ENCODE measurements at places on chromosomes 4 and X.

- no peaks in the 10 kb centered on the region for H3K36me3 ChIP-seq
- no peak overlapping the region for H3K4me3 ChIP-seq
- H3K27me3 ChIP-seq, result peaks cover 7% of the 10 kb centered on the region
- peak overlapping the region; percentile 35 for H3K27ac ChIP-seq
- DNase-seq, result no peak
- peaks cover 12% of the 10 kb centered on the region for H3K4me1 ChIP-seq
These were observed 50.4 kb upstream of the PTPN13 start for GRCh38 chr4:86543560-86544309.

- no peak overlapping the region for H3K27ac ChIP-seq
- no peaks in the 10 kb centered on the region for H3K36me3 ChIP-seq
- no peaks in the 10 kb centered on the region for H3K27me3 ChIP-seq
- H3K4me3 ChIP-seq, result no peak overlapping the region
- DNase-seq, result no peak
- no peaks in the 10 kb centered on the region for H3K4me1 ChIP-seq
These were observed 18.1 kb downstream of the TMEM175 start for GRCh38 chr4:950136-951020.

DNA sequence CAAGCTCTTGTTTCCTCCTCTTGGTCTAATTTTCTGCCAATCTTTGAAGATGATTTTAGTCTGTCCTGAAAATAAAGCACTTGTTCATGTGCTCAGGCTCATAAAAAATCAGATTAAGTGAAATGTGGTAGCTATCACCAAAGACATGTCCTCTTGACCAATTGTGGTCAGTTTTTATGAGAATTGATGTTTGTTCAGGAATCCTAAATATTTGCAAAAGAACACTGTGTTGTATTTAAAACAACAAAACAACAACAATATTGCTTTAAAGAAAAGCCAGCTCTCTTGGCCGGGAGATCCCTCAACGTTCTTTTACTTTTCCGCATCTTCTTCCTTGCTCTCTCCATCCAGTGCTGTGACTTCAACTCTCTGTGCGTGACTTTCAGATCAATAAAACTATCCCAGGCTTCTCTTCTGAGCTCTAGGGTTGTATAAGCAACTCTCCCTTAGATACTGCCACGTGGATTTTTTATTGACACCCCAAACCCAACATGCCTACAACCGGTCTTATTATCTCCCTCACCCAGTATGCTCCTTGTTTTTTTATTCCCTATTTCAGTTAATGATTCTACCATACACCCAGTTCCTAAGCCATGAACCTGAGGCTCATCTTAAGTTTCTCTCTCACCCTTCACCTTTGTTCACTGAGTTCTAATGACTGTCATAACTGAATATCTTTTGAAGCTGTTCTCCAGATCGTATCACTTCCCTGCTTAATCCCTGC is 309.9 kb downstream of the ARHGAP10 start:
- no peak for DNase-seq
- H3K4me1 ChIP-seq, result peaks cover 26% of the 10 kb centered on the region
- H3K27ac ChIP-seq, result no peak overlapping the region
- no peaks in the 10 kb centered on the region for H3K36me3 ChIP-seq
- no peaks in the 10 kb centered on the region for H3K27me3 ChIP-seq
- no peak overlapping the region for H3K4me3 ChIP-seq

- no peak overlapping the region for H3K4me3 ChIP-seq
- no peaks in the 10 kb centered on the region for H3K27me3 ChIP-seq
- DNase-seq, result no peak
- H3K4me1 ChIP-seq, result peaks cover 22% of the 10 kb centered on the region
- peaks cover 6% of the 10 kb centered on the region for H3K36me3 ChIP-seq
These were observed 176.5 kb downstream of the AR start for GRCh38 chrX:67720344-67720743.

GRCh38 chrX:134933248-134933647 is 57.5 kb upstream of the SMIM10 start:
- H3K27ac ChIP-seq, result peak overlapping the region; percentile 75
- no peaks in the 10 kb centered on the region for H3K36me3 ChIP-seq
- H3K27me3 ChIP-seq, result no peaks in the 10 kb centered on the region
- DNase-seq, result peak; percentile 18
- H3K4me3 ChIP-seq, result no peak overlapping the region

GRCh38 chrX:14028473-14028872 is 1.2 kb downstream of the GEMIN8 start:
- no peaks in the 10 kb centered on the region for H3K27me3 ChIP-seq
- peak overlapping the region; percentile 97 for H3K4me3 ChIP-seq
- no peaks in the 10 kb centered on the region for H3K36me3 ChIP-seq
- peaks cover 20% of the 10 kb centered on the region for H3K4me1 ChIP-seq
- no peak overlapping the region for H3K27ac ChIP-seq
- no peak for DNase-seq

DNA sequence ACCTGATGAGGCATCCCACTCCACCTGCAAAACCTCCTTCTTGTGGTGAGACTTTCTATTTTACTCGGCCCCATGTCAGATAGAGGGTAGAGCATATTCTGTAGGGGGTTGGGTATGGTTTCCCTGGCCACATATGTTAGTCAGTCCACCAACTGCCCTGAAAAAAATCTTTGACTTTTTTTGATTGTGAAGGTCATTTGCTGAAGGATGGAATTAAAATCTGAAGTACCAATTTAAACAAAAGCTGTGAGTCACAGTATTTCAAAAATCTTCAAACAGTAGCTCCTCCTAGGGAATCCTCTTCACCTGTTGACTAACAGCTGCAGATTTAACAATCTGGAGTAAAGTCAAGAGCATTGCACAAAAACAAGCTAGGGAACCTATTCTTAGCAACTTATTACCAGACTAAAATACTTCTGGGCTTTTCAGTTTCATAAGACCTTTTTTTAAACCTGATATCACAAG is 8.0 kb upstream of the CCDC110 start:
- H3K36me3 ChIP-seq, result no peaks in the 10 kb centered on the region
- no peak overlapping the region for H3K4me3 ChIP-seq
- no peaks in the 10 kb centered on the region for H3K4me1 ChIP-seq
- no peak overlapping the region for H3K27ac ChIP-seq
- no peaks in the 10 kb centered on the region for H3K27me3 ChIP-seq
- no peak for DNase-seq

DNA sequence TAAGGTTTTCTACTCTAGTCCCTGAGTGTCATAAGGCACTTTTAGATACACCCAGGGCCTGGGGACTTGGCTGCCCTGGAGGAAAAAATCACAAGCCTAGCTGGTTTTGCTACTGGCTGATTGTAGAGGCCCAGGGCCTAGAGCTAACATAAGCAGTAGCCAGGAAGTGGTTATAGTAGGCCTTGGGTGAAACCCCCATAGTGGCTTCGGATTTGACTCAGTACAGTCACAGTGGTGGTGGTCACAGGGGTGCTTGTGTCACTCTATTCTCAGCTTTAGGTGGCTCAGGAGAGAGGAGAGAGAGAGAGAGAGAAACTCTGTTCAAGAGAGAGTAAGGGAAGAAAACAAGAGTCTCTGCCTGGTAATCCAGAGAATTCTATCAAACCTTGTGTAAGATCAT is 194.5 kb upstream of the EDA2R start:
- no peaks in the 10 kb centered on the region for H3K4me1 ChIP-seq
- H3K27me3 ChIP-seq, result no peaks in the 10 kb centered on the region
- H3K27ac ChIP-seq, result no peak overlapping the region
- DNase-seq, result no peak
- H3K4me3 ChIP-seq, result no peak overlapping the region

- H3K4me3 ChIP-seq, result no peak overlapping the region
- no peak overlapping the region for H3K27ac ChIP-seq
- DNase-seq, result no peak
- no peaks in the 10 kb centered on the region for H3K4me1 ChIP-seq
- H3K36me3 ChIP-seq, result no peaks in the 10 kb centered on the region
These were observed 46.6 kb upstream of the TMEM184C start for GRCh38 chr4:147570616-147571015.

GRCh38 chrX:47483306-47484268 is 565 bp upstream of the ZNF41 start:
- peak overlapping the region; percentile 95 for H3K27ac ChIP-seq
- H3K27me3 ChIP-seq, result no peaks in the 10 kb centered on the region
- H3K4me1 ChIP-seq, result peaks cover 20% of the 10 kb centered on the region
- DNase-seq, result peak; percentile 56

DNA sequence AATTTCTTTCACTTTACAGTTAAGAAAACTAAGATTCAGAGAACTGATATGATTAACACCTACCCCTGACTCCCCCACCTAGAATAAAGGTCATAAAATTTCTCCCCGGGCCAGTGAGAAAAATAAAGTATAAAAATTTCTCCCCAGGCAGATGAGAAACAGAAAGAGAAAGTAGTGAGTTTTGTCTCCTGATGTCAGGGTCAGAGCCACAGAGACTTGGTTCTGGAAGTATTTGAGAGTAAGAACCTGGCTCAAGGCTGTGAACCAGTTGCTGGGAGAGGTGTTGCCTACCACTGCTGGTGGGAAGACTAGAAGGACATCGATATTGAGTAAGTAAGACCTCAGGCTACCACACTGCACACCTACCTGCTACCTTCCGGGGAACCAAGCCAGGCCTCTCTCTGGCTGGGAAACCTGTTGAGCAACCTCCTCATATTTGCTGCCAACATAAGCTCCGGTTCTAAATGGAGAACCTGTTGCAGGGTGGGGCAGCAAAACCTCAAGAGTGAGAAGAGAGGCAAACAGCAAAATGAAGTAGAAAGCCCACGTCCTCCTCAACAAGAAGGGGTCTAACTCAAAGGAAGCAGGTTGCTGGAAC is 104.2 kb upstream of the PUDP start:
- H3K27me3 ChIP-seq, result no peaks in the 10 kb centered on the region
- no peak for DNase-seq
- no peak overlapping the region for H3K27ac ChIP-seq
- no peaks in the 10 kb centered on the region for H3K36me3 ChIP-seq
- H3K4me1 ChIP-seq, result no peaks in the 10 kb centered on the region
- H3K4me3 ChIP-seq, result no peak overlapping the region

DNA sequence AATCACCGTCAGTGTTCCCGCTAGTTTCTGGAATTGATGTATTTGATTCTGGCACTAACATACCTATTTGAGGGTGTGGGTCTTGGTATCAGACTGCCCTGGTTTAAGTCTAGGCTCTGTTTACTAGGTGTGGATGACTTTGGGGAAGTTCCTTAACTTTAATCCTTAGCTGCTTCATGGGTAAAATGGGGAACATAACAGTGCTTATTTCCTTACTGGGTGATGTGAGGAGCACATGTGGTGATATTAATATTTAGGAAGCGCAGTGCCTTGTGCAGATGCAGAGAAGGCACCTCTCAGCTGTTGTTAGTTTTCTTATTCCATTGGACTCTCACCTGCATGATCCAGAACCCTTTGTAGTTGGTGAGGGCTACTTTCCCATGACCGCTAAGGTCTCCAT is 17.1 kb downstream of the RNF4 start:
- H3K27ac ChIP-seq, result peak overlapping the region; percentile 79
- H3K4me1 ChIP-seq, result peaks cover 92% of the 10 kb centered on the region
- no peaks in the 10 kb centered on the region for H3K27me3 ChIP-seq

- DNase-seq, result no peak
- H3K4me1 ChIP-seq, result no peaks in the 10 kb centered on the region
- H3K4me3 ChIP-seq, result no peak overlapping the region
- H3K27ac ChIP-seq, result no peak overlapping the region
These were observed 300.3 kb upstream of the IRS4 start for GRCh38 chrX:109036624-109037023.

GRCh38 chrX:94977562-94977961 is 1303.6 kb downstream of the FAM133A start:
- no peaks in the 10 kb centered on the region for H3K27me3 ChIP-seq
- no peak overlapping the region for H3K27ac ChIP-seq
- H3K4me1 ChIP-seq, result no peaks in the 10 kb centered on the region
- H3K4me3 ChIP-seq, result no peak overlapping the region
- no peaks in the 10 kb centered on the region for H3K36me3 ChIP-seq

- no peaks in the 10 kb centered on the region for H3K27me3 ChIP-seq
- no peak for DNase-seq
- no peak overlapping the region for H3K4me3 ChIP-seq
- H3K27ac ChIP-seq, result no peak overlapping the region
These were observed 168.2 kb upstream of the BCOR start for GRCh38 chrX:40265936-40266335.

GRCh38 chr4:86586626-86587380 is 7.3 kb upstream of the PTPN13 start:
- no peaks in the 10 kb centered on the region for H3K4me1 ChIP-seq
- no peak overlapping the region for H3K27ac ChIP-seq

GRCh38 chr4:114386637-114387233 is 211.9 kb upstream of the UGT8 start:
- no peak overlapping the region for H3K4me3 ChIP-seq
- DNase-seq, result no peak
- H3K36me3 ChIP-seq, result no peaks in the 10 kb centered on the region
- H3K27ac ChIP-seq, result no peak overlapping the region

DNA sequence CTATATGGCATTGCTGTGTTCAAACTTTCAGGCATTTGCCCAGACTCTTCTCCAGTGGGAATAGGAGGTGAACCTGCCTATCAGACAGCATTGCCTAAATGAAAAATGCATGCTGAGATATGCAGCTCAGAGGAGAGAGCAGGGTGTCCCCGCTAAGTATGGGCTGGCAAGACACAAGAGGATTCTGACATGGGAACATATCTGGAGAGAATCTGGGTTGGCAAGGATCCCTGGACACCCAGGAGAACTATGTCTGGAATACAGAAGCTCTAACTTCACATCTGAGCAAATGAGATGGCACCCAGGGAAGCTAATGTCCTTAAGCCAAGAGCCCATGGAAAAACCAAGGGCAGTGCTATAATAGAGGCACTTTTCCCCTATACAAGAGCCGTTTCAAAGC is 18.4 kb downstream of the PPARGC1A start:
- no peaks in the 10 kb centered on the region for H3K4me1 ChIP-seq
- H3K4me3 ChIP-seq, result no peak overlapping the region
- no peaks in the 10 kb centered on the region for H3K27me3 ChIP-seq
- H3K36me3 ChIP-seq, result no peaks in the 10 kb centered on the region

DNA sequence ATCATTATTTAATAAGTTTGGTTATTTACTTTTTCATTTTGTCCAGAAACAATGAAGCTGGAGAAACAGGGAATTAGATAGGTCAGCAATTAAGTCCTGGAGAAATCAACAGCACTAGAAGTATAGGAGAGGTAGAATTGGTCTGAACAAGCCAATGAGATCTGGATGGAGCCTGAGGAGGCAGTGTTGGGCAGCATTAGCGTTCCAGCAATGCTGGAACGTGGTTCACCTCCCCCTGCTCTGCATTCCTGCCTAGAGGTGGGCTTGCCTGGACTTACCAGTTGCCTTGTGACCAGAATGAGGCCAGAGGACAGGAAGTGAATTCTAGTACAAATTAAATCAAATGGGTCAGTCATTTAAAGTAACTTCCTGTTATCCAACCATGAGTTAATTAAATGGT is 4.6 kb downstream of the RASSF6 start:
- peaks cover 6% of the 10 kb centered on the region for H3K4me1 ChIP-seq
- H3K36me3 ChIP-seq, result no peaks in the 10 kb centered on the region
- no peak overlapping the region for H3K4me3 ChIP-seq
- no peak for DNase-seq
- H3K27ac ChIP-seq, result no peak overlapping the region
- H3K27me3 ChIP-seq, result no peaks in the 10 kb centered on the region

DNA sequence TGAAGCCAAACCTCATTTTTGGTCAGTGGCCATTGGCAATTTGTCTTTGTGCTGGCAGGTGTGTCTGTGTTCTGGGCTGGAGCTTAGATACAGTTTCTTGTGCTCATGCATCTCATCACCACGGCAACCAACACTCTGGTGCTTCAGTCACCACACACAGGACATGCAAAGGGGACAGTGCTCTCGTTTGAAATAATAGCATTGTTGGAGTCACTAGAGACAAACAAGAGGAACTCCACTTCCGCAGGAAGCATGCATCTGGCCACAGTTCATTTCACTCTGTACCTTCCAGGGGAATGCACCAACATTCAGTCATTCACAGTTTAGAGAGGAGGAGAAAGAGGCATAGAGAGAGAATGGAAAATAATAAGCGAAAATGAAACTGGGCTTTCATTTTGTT is 267.4 kb downstream of the ANK2 start:
- DNase-seq, result no peak
- H3K27ac ChIP-seq, result no peak overlapping the region
- no peak overlapping the region for H3K4me3 ChIP-seq
- H3K4me1 ChIP-seq, result no peaks in the 10 kb centered on the region
- H3K27me3 ChIP-seq, result no peaks in the 10 kb centered on the region
